ENCODE measurements at places on chromosomes 7 and 10.

DNA sequence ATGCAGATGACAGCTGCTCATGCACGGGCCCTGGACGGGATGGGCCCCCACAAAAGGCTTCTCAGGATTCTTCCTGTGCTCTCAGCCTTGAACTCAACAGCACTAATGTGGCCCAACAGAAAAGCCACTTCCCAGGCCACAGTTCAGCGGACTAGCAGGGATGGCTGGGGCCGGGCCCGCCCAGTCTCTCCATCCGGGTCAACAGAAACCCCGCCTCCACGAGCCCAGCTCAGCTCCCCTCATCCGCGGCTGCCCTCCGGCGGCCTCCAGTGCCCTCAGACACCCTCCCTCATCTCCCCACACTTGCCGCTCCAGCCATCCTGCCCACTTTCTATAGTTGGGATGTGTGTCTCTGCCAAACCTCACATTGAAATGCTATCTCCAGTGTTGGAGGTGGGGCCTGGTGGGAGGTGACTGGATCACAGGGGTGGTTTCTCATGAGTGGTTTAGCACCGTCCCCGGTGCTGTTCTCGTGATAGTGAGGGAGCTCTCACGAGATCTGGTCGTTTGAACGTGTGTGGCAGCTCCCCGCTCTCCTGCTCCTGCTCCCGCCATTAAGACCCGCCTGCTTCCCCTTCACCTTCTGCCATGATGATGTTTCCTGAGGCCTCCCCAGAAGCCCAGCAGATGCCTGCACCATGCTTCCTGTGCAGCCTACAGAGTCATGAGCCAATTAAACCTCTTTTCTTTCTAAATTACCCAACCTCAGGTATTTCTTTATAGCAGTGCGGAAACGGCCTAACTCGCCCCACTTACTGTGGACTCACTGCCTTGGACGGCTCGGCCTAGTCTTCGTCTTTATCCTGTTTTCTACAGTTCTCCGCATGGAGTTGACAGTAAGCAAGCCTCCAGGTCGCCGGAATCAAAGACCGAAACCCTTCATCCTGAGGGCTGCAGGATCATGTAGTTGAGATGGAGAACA, 169.9 kb upstream of the RNF32 start:
- no peak for DNase-seq

DNA sequence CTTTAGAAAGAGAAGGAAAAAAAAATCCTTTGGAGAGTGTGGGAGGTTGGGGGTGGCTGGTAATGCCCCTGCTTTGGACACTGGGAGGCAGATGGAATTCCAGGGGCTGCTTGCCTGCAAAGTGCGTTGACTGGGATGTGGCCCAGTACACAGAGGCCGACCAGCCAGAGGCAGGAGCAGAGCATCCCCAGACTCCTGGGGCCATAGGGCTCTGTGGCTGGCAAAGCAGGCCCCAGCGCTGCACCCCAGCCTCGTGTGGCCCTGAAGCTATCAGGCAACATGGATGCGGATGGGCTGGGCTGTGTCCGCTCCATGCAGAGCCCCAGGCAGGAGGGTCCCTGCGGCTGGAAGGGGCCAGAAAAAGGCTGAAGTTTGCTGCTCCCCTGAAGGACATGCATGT, 361.6 kb upstream of the FZD8 start:
- DNase-seq: no peak

DNA sequence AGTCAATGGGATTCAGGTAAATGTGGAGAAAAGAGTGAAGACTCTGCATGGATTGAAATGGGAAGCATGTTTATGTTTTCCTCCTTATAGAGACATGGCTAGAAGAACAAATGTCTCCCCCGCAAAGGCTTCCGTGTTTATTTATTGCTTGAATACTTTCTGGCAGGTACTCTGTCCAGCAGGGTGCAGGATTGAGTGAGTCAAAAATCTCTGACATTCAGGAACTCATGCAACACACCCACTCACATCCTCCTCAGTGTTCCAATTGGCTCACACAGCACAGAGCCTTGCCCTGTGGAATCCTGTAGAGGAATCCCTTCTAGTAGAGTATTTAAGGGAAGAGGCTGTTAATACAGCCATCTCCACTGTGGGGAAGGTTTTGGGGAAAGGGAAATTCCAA, 290.3 kb upstream of the VWC2 start:
- DNase-seq: no peak

- no peak for DNase-seq
Measured at GRCh38 chr7:102117743-102118142, 168.9 kb upstream of the SH2B2 start.

DNA sequence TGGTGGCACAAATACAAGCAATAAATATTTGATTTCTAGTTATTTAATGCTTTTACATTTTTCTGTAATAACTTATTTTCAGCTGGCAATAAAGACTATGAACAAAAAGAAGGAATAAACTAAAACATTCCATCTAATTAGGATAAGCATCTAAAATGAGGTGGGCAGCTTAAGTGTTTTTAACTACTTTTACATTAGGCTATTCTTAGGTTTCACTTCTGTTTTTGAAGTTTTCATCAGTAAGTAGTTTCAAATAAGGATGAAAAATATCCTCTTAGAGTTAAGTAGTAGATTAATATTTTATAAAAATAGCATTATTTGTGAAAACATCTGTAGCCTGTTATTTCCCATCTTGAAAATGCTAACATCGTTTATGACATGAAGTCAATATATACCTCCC, 15.9 kb downstream of the NT5C2 start:
- no peak for DNase-seq

- DNase-seq: no peak
Measured at GRCh38 chr7:55975988-55976633, 11.7 kb downstream of the NIPSNAP2 start.

- DNase-seq: no peak
Measured at GRCh38 chr10:101089520-101090299, 27.9 kb downstream of the KAZALD1 start.

- no peak for DNase-seq
Measured at GRCh38 chr10:133044401-133044811, 43.3 kb upstream of the ADGRA1 start.

DNA sequence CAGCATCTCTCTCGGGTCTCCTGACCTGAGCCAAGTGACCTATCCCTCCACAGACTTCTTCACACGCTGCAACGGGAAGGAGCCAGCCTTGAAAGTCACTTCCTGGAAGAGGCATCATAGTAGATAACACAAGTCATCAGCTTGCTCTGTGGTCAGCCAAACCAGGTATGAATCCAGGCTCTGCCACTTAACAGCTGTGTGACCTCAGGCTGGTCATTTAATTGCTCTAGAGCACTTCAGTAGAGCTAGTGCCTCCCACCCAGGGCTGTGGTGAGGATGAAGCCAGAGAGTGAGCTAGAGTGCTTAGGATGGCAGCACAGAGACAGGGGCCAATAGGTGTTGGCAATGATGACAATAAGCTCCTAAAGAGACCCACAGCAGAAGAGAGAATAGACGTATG, 247.7 kb upstream of the ZMIZ1 start:
- DNase-seq: no peak

DNA sequence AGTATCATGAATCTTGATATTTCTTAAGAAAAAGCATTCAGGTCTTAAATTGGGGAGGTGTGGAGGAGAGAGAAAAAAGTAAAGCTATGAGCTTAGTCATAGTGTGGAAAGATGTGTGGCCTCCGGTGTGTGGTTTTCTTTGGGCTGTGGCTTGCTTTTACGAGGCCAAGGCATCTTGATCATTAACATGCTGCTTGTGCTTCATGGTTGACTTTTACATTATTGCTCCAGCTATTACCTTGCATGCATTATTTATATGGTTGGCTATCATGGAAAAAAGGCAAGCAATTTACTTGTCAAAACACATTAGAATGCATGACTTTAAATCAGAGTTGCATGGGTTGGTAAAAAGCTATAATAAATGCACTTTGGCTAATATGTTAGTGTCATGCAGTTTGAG, 300.7 kb upstream of the ADARB2 start:
- no peak for DNase-seq

DNA sequence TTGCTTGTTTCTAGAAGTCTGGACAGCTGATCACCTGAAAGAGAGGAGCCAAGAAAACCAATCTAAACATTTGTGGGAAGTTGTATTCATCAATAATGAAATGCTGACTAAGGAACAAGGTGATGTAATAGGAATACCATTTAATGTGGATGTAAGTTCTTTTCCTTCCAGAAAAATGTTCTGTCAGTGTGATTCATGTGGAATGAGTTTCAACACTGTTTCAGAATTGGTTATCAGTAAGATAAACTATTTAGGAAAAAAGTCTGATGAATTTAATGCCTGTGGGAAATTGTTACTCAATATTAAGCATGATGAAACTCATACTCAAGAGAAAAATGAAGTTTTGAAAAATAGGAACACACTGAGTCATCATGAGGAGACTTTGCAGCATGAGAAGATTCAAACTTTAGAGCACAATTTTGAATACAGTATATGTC, 39.8 kb upstream of the ZNF37A start:
- no peak for DNase-seq

- no peak for DNase-seq
Measured at GRCh38 chr7:82056282-82056681, 286.4 kb upstream of the HGF start.

- no peak for DNase-seq
Measured at GRCh38 chr10:112981553-112981952, 31.5 kb downstream of the TCF7L2 start.

GRCh38 chr7:105756367-105756766, 120.0 kb downstream of the ATXN7L1 start:
- DNase-seq: no peak

DNA sequence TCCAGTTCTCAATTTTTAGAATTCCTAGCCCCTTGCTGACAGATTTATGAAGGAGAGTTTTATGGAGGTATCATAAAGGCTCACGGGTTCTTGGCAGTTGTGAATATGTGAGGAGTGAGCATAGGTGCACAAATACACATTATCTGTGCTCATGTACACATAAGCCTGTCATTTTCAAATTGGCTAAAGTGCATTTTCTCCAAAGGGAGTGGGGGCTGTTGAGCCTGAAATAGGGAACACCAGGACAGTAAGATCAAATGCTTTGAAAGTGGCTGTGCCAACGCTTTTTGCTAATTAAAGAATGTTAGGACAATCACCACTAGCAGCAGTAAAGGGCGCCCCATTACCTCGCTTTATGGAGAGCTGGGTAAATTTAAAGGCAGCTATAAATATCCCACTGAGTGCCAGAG, 8.3 kb upstream of the LRRC4 start:
- no peak for DNase-seq

- no peak for DNase-seq
Measured at GRCh38 chr7:28160551-28160991, 20.0 kb downstream of the JAZF1 start.

- no peak for DNase-seq
Measured at GRCh38 chr7:77778535-77778934, 19.7 kb downstream of the TMEM60 start.

DNA sequence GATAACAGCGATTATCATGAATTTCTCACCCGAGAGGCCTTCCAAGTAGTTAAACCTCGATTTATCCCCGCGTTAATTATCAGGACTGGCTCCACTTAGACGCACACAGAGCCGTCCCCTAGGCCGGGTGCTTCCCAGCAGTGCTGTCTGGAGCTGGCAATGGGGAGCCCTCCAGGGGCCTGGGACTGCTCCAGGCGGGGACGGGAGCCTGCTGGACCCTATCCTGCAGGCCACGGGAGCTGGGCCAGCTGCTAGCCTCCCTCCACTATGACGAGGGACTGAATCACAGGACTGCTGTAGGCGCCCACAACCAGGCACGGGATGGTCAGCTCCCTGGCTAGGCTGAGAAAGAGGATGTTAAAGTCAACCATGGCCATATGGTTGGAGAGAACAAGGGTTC, 229.1 kb downstream of the ELFN1 start:
- no peak for DNase-seq

- DNase-seq: no peak
Measured at GRCh38 chr10:87860816-87861403, 2.4 kb downstream of the KLLN start.

- no peak for DNase-seq
Measured at GRCh38 chr7:2608921-2609411, 22.8 kb upstream of the TTYH3 start.

DNA sequence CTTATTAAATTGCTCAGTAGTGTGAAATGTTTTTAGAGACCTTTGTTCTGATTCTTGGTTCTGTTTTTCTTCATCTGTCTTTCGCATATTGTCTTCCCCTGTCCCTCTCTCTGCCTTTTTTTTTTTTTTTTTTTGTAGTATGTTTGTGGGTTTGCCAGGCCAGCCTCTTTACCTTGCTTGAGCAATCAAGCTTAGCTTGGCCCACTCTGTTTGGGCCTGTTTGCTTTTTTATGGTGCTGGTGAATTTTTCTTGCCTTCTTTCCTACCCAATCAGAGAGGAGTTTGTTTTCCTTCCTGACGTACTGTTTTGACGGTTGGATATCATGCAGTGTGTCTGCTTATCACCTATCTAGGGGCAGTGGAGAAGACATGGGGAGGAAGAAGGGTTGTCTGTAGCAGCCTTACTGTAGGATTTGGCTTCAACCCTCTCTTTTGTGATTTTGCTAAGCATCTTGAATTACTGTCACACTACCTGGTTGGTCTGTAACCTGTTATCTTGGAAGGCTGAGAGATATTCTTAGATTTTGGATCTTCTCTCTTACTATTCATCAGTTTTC, 64.0 kb downstream of the BBS9 start:
- DNase-seq: no peak

DNA sequence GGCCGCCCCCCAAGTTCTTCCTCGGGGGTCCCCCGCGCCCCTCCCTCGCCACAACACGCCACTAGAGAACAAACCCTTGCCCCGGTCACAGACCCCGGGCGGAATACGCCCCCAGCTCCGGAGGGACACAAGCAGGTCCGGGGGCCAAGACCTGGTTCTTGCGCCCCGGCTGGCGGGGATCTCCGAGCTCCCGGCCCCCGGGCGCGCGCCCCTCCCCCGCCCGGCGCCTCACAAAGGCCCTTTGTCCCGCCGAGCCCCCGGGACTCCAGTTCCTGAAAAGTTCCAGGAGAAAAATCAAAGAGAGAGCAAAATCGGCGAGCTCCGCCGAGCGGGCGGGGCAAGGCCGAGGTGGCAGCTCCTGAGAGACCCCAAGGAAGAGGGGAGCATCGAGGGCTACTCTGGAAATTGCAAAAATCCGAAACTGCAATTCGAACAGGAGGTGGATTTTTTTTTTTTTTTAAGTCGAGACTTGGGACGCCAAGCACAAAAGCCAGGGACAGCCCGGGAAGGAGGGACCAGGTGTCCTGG, 4.0 kb downstream of the TNRC18 start:
- no peak for DNase-seq

DNA sequence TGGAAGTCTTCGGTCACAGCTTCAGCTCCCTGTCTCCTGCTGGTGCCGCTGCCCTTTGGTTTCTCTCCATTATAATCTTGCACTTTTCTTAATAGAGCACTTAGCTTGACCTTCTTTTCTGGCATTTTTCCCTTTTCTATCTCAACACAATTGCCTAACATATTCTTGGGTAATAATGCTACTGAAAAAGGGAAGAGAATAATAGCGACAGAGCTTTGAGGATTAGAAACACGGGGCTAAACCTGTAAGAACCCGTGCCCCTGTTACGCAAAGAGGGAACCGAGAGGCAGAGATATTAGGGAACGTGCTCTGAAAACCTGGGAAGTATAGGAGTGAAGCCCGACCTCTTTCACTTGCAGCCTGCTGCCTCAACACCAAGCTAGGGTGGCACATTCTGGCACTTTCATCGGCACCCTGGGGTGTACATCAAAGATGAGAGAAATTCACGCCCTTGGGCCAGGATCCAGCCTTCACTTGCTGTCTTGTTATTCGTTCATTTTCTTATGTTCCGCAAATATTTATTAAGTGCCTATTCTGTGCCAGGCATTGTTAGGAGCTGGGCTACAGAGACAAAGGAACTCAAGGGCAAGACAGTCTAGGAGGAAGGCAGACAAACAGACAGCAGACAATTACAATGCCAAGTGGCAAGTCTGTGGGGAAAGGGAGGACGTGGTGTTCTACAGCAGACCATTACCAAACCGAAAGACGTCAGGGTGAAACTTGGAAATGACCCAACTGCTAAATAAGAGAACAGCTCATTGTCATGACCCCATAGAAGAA, 33.0 kb upstream of the GALNTL5 start:
- DNase-seq: no peak

Measured in stimulated activated CD4-positive, alpha-beta T cell treated with anti-CD3 and anti-CD28 coated beads, Interleukin-1b, Interleukin-23, amount 100 ng/mL, for 1 hour (primary cell).